ENCODE measurements at places on chromosomes 1 and 21.

GRCh38 chr1:42089246-42089645 lies 64.0 kb upstream of the GUCA2B start:
- no peak for DNase-seq

- no peak for DNase-seq
These were observed 8.7 kb downstream of the ANP32E start for GRCh38 chr1:150227228-150227627.

GRCh38 chr1:9890224-9890731 lies 19.8 kb downstream of the CTNNBIP1 start:
- peak; percentile 89 for DNase-seq

GRCh38 chr1:203088441-203088840 lies 2.6 kb upstream of the MYOG start:
- no peak for DNase-seq

DNA sequence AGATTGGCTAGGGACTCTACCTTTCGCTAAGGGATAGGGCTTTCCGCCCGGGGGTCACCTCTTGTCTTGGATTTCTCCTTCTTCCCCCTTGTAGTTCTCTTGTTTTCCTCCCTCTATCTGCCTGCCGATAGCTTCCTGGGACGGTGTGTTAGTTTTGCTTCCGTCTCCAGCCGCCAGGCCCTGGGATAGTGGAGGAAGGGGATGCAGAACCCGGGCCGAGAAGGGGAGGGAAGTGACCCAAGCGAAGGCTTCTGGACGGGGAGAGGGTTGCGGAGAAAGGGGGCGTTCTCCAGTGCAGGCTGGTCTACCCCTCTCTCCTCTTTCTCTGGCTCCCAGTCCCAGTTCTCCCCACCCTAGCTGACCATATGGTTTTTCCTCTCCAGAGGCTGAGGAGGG lies 871 bp downstream of the TUFT1 start:
- peak; percentile 27 for DNase-seq

DNA sequence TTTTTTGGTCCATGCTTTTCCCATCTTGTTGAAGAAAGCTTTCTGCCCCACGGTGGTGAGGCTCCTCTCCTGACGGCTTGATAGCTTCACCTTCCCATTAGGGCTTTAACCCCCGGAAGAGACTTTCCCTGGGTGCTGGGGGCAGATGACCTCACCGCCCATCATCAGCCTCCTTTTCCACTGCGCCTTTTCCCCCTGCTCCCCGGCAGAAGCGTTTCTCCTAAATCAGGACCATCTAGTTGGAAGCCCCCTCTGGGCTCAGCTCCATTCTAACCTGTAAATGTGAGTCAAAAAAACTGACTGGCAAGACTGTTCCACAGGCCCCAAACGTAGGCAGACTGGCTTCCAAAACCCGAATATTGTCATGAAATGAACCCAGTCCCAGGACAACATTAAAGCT lies 6.7 kb downstream of the POFUT2 start:
- no peak for DNase-seq

GRCh38 chr1:165138960-165139359 lies 217.6 kb downstream of the LMX1A start:
- DNase-seq: no peak

GRCh38 chr21:45250914-45251634 lies 36.6 kb downstream of the POFUT2 start:
- DNase-seq: no peak

DNA sequence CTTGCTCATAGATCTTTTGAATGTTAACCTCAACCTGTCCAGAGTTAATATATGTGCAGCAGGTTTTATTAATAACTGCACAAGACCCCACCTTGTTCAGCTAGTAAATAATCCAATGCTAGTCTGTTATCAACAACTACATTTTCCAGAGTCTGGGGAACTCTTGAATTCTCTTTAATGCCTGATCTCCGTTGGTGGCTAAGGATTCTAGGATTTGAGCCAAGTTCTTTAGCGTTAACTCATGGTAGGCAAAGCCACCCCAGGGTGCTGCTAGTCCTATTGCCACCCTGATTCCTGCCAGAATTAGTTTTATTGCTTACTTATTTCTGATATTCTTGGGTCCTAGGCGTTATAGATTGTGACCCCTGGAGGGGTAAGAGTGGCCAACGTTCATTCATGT lies 12.8 kb downstream of the BACE2 start:
- DNase-seq: no peak

GRCh38 chr1:184408580-184408979 lies 21.8 kb downstream of the C1orf21 start:
- DNase-seq: no peak

GRCh38 chr1:29176576-29176975 lies 5.1 kb downstream of the SRSF4 start:
- DNase-seq: no peak

GRCh38 chr21:45499970-45500577 lies 42.2 kb downstream of the SLC19A1 start:
- no peak for DNase-seq

DNA sequence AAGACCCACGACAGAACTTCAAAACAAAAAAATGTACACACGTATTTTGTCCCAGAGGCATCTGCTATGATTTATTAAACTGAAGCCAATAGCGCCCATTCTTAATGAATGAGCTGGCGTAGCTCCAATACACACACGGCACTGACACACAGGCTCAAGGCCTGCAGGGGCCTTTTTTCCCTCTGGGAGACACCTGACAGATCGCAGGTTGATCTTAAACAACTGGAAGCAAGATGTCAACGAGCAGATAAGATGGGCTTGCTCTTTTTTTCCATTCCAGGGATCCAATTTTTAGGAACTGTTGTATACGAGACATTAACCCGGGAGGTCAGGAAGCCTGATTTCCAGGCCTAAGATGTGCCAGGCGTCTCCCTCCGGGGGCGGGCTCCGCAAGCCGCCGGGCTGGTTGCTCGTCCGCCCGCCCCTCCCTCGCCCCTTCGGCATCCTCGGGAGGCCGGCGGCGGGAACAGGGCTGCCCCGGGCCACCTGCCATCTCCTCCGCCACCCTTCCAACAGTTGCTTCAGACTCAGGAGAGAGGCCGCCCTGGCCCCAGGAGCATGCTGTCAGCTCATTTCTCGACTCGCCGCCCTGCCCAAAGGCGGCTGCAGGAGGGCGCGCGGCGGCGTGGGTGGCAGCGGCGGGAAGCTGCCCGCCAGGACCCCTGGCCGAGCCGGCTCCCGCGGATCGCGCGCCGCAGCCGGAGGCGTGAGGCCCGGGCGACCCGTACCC lies 735 bp downstream of the TTC13 start:
- peak; percentile 55 for DNase-seq

DNA sequence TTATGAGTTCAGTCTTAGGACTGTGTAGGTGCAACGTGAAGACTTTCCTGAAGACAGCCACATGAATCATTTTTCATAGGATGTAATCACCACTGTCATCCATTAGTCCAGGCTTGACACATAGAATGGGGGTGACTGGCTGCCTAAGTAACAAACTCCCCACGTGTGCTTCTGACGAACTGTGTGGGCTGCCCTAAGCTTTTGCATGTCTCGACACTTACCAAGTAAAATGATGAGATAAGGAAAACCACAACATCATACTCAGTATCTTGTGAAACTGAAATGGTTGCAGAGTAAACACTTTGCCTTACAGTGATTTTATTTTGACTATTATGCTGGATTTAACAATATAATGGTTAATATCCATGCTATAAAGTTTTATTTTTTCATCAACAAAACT lies 19.5 kb downstream of the ERG start:
- no peak for DNase-seq

DNA sequence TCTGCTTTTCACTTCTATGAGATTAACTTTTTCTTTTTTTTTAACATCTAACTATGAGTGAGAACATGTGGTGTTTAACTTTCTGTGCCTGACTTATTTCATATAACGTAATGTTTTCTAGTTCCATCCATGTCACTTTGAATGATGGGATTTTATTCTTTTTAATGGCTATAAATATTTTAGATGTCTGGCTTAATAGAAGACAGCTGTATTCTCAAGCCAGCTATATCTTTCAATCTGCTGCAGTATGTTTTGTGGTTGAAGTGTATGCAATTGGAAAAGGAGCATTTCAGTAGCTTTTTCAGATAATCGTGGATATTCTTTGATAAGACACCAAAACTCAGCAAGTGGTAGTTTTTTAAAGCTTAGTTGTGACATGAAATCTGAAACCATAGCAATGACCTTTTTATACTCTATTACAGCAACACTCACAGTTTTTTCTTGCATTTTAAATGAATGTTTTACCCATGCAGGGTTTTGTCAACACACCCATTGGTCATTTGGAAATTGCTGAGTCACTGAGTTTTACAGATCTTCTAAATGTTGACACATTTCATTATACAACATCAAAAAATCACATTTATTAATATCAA lies 5.7 kb upstream of the SVBP start:
- DNase-seq: no peak

GRCh38 chr21:27564684-27565301 lies 597.9 kb upstream of the ADAMTS5 start:
- DNase-seq: peak; percentile 55

- peak; percentile 56 for DNase-seq
These were observed 1.1 kb upstream of the ABCD3 start for GRCh38 chr1:94416901-94417727.

GRCh38 chr1:96962751-96963211 lies 241.2 kb downstream of the PTBP2 start:
- DNase-seq: no peak

DNA sequence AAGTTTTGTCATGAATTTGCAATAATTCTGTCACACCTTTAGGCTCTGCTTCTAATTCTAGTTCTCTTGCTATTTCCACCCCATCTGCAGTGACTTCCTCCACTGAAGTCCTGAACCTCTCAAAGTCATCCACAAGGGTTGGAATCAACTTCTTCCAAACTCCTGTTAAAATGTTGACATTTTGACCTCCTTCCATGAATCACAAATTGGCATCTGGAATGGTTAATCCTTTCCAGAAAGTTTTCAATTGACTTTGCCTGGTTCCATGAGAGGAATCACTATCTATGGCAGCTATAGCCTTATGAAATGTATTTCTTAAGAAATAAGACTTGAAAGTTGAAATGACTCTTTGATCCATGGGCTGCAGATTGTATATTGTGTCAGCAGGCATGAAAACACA lies 19.7 kb upstream of the SFT2D2 start:
- no peak for DNase-seq

DNA sequence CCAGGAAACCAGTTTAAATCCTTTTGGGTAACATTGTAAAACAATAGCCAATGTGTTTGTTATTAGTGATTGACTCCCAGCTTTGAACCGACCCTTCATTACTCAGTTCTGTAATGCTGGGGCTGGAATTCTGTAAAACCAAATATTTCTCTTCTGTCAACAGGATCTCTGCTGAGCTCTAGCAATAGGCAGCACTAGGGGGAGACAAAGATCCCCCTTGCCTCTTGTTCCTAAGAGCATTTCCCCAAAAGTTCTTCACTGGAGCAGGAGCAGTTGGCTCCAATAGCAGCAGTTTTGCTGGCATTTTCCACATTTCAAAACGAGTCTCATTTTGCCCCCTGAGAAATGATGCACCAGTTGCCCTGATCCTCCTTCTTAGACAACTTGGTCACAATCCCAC lies 1671.1 kb downstream of the MRPL39 start:
- peak; percentile 9 for DNase-seq

- DNase-seq: no peak
These were observed 2.9 kb upstream of the KIF17 start for GRCh38 chr1:20720631-20721091.

DNA sequence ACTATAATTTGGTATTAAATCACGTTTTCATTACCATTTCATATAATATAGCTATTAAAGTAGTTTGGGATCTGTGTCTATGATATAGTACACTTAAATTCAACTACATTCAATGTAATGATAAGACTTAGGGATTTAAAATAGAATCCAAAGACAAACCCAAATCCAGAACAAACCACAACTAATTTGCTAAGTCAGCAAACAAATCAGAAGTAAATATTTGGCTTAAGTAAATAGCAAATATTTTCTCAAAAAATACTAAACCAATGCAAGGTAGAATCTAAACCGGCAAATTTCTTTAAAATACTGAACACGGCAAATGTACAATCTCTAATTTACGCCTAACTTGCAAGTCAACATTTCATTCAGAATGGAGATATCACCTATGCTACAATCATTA lies 16.8 kb downstream of the YY1AP1 start:
- no peak for DNase-seq
